ENCODE measurements at places on chromosomes 3 and 15. TPM values are rescaled to one million over a fixed set of nuclear protein-coding genes. Genes with fewer than 3 reads are reported as not detected.

- H3K27ac ChIP-seq: no peak overlapping the region
- no peak overlapping the region for H3K4me3 ChIP-seq
- peaks cover 41% of the 10 kb centered on the region for H3K36me3 ChIP-seq
- H3K4me1 ChIP-seq: peaks cover 1% of the 10 kb centered on the region
- DNase-seq: no peak
These were observed 72.7 kb downstream of the RARB start for GRCh38 chr3:25500706-25501210.

DNA sequence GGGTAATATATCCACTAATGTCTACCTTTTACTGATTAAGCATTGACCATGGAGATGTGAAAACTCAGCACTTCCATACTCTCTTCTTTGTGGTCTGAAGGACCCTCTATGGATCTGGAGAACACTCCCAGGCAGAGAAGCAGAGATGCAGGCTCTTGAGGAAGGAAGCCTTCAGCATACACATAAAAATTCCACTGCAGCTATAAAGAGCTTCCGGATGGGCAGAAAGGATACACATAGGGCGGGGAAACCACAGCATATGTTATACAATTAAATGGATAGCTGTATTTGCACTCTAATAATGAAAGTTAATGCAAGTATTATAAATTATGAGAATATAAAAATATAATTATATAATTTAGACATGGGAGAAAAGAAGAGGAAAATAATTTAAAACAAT, 1258.2 kb upstream of the ALCAM start:
- peaks cover 16% of the 10 kb centered on the region for H3K4me1 ChIP-seq
- no peak for DNase-seq
- no peak overlapping the region for H3K27ac ChIP-seq
- no peaks in the 10 kb centered on the region for H3K36me3 ChIP-seq

DNA sequence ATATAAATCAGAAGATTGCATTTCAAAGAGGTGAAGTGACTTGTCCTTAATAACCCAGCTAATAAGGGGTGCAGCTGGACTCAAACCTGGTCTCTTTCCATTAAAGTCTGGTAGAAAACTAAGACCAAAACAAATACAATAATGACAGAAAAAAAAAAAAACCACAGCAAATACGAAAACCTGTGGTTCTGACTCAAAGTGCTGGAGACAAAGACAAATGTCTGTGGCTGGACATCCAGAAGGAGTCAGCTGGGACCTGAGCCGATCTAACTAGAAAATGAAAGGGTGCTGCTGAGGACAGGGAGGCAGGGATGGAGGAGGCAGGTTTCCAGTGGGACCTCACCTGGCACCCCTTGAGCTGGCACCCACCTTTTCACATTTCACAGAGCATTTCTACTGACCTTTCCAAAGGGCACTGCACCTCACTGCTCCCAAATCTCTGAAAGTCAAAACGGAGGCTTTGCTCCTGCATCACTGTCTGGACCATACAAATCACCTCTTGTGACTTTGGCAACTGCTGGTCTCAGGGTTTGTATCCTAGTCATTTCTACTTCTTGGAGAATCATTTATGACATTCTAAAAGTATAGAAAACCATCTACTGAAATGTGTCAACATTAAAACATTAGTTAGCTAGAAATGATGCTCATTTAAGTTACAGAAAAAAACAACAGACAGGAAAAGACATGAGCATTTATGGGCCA, 61.7 kb downstream of the CCNL1 start:
- no peaks in the 10 kb centered on the region for H3K36me3 ChIP-seq
- no peak overlapping the region for H3K27ac ChIP-seq
- no peaks in the 10 kb centered on the region for H3K4me1 ChIP-seq
- no peak overlapping the region for H3K4me3 ChIP-seq
- peaks cover 20% of the 10 kb centered on the region for H3K27me3 ChIP-seq
- DNase-seq: no peak

DNA sequence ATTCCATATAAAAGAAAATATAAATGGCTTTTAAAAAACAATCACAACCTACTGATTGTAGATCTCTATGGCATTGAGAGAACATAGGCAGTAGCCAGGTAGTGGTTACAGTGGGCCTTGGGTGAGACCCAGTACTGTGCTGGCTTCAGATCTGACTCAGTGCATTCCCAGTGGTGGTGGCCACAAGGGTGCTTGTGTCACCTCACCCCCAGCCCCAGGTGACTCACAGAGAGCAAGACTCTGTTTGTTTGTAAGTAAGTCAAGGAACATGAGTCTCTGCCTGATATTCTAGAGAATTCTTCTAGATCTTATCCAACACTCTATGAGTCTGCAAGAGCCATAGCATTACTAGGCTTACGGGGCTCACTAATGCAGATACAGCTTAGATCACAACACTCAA, 118.8 kb upstream of the AZI2 start:
- H3K27ac ChIP-seq: no peak overlapping the region
- peaks cover under 1% of the 10 kb centered on the region for H3K36me3 ChIP-seq
- H3K4me3 ChIP-seq: no peak overlapping the region
- H3K27me3 ChIP-seq: no peaks in the 10 kb centered on the region
- no peaks in the 10 kb centered on the region for H3K4me1 ChIP-seq
- DNase-seq: no peak

The GOLGA6B gene
- total RNA-seq: not detected

- peaks cover 27% of the 10 kb centered on the region for H3K4me1 ChIP-seq
- H3K4me3 ChIP-seq: peak within 1 kb of the TSS; percentile 76
- DNase-seq: peak; percentile 33
These were observed at the start of gene EHHADH for GRCh38 chr3:185253645-185254410. EHHADH (minus strand) TSS chr3:185254049; CDS start chr3:185254022, 27 bp downstream.

The CELF6 gene
- total RNA-seq: 1.4 TPM

- no peaks in the 10 kb centered on the region for H3K36me3 ChIP-seq
- H3K27ac ChIP-seq: no peak overlapping the region
- H3K4me3 ChIP-seq: no peak overlapping the region
- H3K27me3 ChIP-seq: peaks cover 5% of the 10 kb centered on the region
These were observed 117.7 kb downstream of the DNAJB8 start for GRCh38 chr3:128348805-128349531.

GRCh38 chr15:97747342-97747741, 213.2 kb upstream of the ARRDC4 start:
- H3K36me3 ChIP-seq: no peaks in the 10 kb centered on the region
- H3K27me3 ChIP-seq: peaks cover 51% of the 10 kb centered on the region
- no peak overlapping the region for H3K27ac ChIP-seq
- no peak overlapping the region for H3K4me3 ChIP-seq
- H3K4me1 ChIP-seq: peaks cover 5% of the 10 kb centered on the region
- no peak for DNase-seq

- no peak overlapping the region for H3K27ac ChIP-seq
- DNase-seq: no peak
- H3K4me3 ChIP-seq: peak overlapping the region; percentile 22
- peaks cover 5% of the 10 kb centered on the region for H3K4me1 ChIP-seq
- H3K36me3 ChIP-seq: no peaks in the 10 kb centered on the region
These were observed 602.6 kb downstream of the PYDC2 start for GRCh38 chr3:192063570-192063969.

DNA sequence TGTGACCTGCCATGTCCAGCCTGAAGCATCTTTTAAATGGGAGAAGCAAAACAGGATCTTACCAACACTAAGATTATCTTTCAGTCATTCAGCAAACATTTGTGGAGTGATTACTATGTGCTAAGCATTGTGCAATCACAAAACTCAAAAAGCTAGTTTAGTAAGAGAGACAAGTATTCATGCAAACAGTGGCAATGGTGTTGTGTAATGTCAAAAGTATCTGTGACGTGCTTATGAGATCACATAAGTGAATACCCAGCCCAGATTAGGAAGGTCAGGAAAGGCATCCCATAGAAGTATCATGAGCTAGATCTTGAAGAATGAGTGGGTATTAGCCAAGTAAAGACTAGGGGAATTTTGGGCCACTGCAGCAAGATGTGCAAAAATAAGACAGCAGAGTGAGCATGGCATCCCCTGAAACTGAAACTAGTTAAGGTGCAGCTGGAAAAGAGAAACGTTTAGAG, 32.1 kb downstream of the SEC62 start:
- no peak overlapping the region for H3K27ac ChIP-seq
- H3K4me1 ChIP-seq: peaks cover 2% of the 10 kb centered on the region
- no peaks in the 10 kb centered on the region for H3K27me3 ChIP-seq
- DNase-seq: no peak

The EPHB3 gene
- total RNA-seq: 11.7 TPM

- H3K4me1 ChIP-seq: no peaks in the 10 kb centered on the region
- no peak overlapping the region for H3K4me3 ChIP-seq
- DNase-seq: no peak
- peak overlapping the region; percentile 56 for H3K27ac ChIP-seq
- no peaks in the 10 kb centered on the region for H3K27me3 ChIP-seq
- peaks cover 16% of the 10 kb centered on the region for H3K36me3 ChIP-seq
These were observed 66.9 kb upstream of the RPL32 start for GRCh38 chr3:12908136-12908730.

GRCh38 chr15:84654689-84655453, 788 bp upstream of the WDR73 start:
- DNase-seq: peak; percentile 39
- peaks cover 9% of the 10 kb centered on the region for H3K36me3 ChIP-seq
- H3K4me3 ChIP-seq: peak overlapping the region; percentile 99
- peak overlapping the region; percentile 38 for H3K27ac ChIP-seq
- H3K27me3 ChIP-seq: peaks cover 14% of the 10 kb centered on the region
- H3K4me1 ChIP-seq: peaks cover 24% of the 10 kb centered on the region

The TTLL13 gene
- 0.69 TPM for total RNA-seq

- no peak overlapping the region for H3K4me3 ChIP-seq
- H3K27me3 ChIP-seq: peaks cover 6% of the 10 kb centered on the region
- DNase-seq: no peak
- H3K4me1 ChIP-seq: peaks cover 6% of the 10 kb centered on the region
- no peak overlapping the region for H3K27ac ChIP-seq
- H3K36me3 ChIP-seq: peaks cover 1% of the 10 kb centered on the region
These were observed 63.2 kb upstream of the TNFSF10 start for GRCh38 chr3:172586436-172586835.

The FBXO40 gene
- total RNA-seq: not detected

GRCh38 chr3:133535971-133536881, 37.3 kb upstream of the CDV3 start:
- no peaks in the 10 kb centered on the region for H3K27me3 ChIP-seq
- H3K4me3 ChIP-seq: no peak overlapping the region
- peaks cover 8% of the 10 kb centered on the region for H3K4me1 ChIP-seq
- no peak for DNase-seq
- no peaks in the 10 kb centered on the region for H3K36me3 ChIP-seq

The SCN11A gene
- total RNA-seq: 1.6 TPM

DNA sequence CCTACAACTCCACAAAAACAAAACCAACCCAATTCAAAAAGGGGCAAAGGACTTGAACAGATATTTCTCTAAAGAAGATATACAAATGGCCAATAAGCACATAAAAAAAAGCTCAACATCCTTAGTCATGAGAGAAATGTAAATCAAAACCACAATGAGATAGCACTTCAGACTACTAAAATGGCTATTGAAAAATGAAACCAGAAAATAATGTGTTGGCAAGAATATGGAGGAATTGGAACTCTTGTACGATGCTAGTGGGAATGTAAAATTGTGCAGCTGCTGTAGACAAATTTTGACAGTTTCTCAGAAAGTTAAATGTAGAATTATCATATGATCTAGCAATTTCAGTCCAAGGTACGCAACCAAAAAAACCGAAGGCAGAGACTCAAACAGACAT, 29.0 kb downstream of the KY start:
- DNase-seq: no peak
- H3K27ac ChIP-seq: no peak overlapping the region
- H3K27me3 ChIP-seq: no peaks in the 10 kb centered on the region
- no peaks in the 10 kb centered on the region for H3K36me3 ChIP-seq
- no peaks in the 10 kb centered on the region for H3K4me1 ChIP-seq

Measured in progenitor cell of endocrine pancreas (in vitro differentiated cells).